Hematopoietic multipotent progenitor cell treated with erythropoietin and hydrocortisone succinate and interleukin-3 and kit ligand, for 15 days (in vitro differentiated cells): ENCODE measurements at places on chromosomes 7 and 10.

DNA sequence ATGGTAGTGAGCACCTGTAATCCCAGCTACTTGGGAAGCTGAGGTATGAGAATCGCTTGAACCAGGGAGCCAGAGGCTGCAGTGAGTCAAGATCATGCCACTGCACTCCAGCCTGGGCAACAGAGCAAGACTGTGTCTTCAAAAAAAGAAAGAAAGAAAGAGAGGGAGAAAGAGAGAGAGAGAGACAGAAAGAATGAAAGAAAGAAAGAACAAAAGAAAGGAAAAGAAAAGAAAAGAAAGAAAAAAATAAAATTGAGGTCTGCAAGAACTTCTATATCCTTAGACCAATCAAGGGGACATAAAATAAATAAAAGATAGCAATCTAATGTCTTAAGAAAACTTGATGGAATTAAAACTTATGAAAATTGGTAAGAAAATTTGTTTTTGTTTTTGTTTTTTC is 34.9 kb upstream of the PARD3 start:
- DNase-seq, result no peak

DNA sequence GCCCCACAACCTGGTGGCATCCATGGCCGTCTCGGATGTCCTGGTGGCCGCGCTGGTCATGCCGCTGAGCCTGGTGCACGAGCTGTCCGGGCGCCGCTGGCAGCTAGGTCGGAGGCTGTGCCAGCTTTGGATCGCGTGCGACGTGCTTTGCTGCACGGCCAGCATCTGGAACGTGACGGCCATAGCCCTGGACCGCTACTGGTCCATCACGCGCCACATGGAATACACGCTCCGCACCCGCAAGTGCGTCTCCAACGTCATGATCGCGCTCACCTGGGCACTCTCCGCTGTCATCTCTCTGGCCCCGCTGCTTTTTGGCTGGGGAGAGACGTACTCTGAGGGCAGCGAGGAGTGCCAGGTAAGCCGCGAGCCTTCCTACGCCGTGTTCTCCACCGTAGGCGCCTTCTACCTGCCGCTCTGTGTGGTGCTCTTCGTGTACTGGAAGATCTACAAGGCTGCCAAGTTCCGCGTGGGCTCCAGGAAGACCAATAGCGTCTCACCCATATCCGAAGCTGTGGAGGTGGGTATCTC is 1.1 kb downstream of the HTR5A start:
- no peak for DNase-seq

GRCh38 chr10:118349235-118349634 is 7.1 kb upstream of the FAM204A start:
- DNase-seq, result no peak

GRCh38 chr10:127374074-127374680 is 174.9 kb upstream of the NPS start:
- no peak for DNase-seq

GRCh38 chr10:29163746-29164145 is 125.1 kb upstream of the LYZL1 start:
- no peak for DNase-seq

GRCh38 chr7:2270495-2270894 is 28.5 kb downstream of the NUDT1 start:
- DNase-seq, result no peak

DNA sequence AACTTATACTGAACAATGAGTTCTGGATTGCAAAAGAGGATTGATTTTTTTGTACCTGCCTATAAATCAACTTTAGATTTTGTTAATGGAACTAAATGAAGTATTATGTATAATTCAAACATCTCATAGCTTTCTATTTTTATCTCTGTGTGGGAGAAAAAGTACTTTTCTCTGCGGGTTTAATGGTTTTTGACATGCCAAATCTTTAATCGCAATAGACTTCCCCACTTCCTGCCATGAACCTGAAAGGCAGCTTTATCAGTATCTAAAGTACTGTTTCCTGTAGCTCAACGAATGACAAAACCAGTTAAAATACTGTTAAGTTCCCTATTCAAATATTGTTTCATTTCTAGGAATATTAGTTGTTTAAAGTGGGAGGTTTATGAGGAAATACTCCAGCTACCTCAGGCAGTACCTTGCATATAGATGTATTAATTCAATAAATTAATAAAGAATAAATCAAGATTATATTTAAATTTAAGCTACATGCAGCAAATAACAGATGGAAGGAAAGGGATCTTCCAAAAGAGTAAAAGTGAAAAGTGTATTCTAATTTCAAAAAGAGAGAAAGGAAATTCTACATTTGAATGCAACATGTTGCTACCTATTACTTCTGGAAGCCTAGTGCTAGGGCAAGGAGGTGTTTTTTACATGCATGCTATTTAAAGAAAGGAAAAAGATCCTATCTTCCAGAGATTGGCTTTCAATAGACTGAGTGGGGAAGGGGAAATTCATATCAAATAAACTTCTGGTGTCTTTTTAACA is 75.9 kb downstream of the SVOPL start:
- no peak for DNase-seq

DNA sequence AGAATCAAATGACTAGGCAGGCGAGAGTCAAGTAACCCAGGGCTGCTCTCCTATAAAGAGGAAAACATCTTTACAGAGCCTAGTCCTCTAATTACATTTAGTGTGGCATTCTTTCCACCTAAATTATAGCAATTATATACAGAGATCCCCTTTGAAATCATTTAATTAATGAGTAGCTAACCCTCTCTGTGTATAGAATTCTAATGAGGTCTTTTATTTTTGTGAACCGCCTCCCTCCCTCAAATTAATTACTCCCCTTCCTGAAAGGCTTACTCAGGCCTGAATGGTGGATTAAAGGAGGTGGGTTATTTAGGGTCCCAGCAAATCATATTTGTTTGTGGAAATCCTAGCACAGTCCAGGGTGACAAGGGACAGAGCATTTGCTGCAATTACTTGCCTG is 551.8 kb downstream of the SORCS3 start:
- no peak for DNase-seq

- DNase-seq, result no peak
Measured at GRCh38 chr7:16365177-16365576, 56.2 kb downstream of the CRPPA start.
